ENCODE measurements at places on chromosomes 2 and 18.
A peak's percentile ranks its signal among the peaks of the same experiment; 100 is the strongest.

GRCh38 chr18:44130376-44130942 lies 550.2 kb upstream of the SETBP1 start:
- peak; percentile 62 for DNase-seq

- peak; percentile 53 for DNase-seq
Measured at GRCh38 chr2:85584354-85584856, at the start of gene VAMP5. TSS of gene VAMP5 (plus strand) at chr2:85584431. CDS start at chr2:85584491, 60 bp downstream.

GRCh38 chr18:78713726-78714125 lies 265.9 kb upstream of the SALL3 start:
- no peak for DNase-seq

- DNase-seq, result peak; percentile 6
Measured at GRCh38 chr2:197954328-197954727, 149.9 kb downstream of the PLCL1 start.

GRCh38 chr2:15839426-15840124 lies 100.8 kb upstream of the MYCN start:
- DNase-seq, result no peak

- no peak for DNase-seq
Measured at GRCh38 chr18:45317948-45318640, 297.2 kb upstream of the SLC14A2 start.

- DNase-seq, result peak; percentile 11
Measured at GRCh38 chr2:237483018-237483731, 3.9 kb upstream of the MLPH start.

DNA sequence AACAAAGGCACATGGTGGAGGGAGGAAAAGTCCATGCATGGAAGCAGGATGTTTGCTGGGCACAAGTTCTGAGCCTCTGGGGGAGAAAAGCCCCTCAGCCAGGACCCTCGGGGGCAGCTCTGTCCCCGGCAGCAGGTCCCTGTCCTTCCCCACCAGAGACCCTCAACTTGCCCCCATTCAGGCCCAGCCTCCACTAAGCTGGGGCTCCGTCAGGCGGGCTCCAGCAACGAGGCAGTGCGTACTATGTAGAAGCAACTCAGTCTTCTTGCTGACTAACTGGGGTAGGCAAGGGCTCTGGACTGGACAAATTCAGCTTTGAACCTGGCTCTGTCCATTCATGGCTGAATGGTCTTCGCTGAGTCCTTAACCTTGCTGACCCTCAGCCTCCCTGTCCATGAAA lies 23.0 kb downstream of the CFAP65 start:
- no peak for DNase-seq

DNA sequence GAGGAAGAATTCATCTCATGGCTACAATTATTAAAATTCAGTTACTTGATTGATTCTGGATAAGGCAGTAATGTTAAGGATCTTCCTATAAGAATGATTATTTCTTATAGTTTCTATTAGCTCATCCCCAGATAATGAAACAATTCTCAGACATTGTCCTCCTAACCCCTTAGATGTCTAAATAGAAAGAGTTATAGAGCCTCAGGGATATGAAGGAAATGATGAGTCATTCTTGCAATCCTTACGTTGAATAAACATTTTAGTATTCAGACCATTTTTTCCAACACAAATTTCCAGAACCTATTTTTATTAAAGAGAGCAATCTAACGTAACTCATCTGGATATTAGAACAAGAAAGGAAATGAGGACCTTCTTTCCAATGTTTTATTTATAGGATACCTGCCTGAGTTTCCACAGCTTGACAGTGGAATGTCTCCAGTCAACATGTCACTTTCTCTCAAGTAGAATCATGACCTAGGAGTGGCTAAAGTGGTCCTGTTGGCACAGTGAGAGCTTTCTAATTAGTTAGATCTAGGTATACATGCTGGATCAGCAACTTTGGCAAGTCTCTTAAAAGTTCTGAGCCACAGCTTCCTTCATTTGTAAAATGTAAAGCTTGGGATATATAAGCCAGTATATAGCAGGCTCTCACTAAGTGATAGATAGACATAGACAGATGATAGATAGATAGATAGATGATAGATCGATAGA lies 88.0 kb upstream of the RAB27B start:
- no peak for DNase-seq

DNA sequence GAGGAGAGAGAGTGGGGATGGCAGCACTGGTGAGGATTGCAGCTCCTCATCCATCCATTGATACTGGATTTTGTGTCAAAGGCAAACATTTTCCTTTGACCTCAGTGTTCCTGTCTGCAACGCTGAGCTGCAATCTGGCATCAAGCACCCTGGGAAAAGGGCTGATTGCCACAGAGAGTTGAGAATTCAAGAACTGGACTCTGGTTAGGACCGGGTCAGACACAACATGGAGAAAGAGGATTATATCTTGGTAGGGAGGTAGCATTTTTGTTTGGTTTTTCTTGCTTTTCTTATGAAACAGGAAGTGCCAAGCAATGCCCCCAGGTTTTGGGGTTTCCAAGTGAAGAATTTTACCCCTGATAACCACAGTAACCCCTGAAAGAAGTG lies 81.9 kb upstream of the PKDCC start:
- DNase-seq, result no peak

- no peak for DNase-seq
Measured at GRCh38 chr18:40708726-40709125, 1246.3 kb upstream of the PIK3C3 start.

DNA sequence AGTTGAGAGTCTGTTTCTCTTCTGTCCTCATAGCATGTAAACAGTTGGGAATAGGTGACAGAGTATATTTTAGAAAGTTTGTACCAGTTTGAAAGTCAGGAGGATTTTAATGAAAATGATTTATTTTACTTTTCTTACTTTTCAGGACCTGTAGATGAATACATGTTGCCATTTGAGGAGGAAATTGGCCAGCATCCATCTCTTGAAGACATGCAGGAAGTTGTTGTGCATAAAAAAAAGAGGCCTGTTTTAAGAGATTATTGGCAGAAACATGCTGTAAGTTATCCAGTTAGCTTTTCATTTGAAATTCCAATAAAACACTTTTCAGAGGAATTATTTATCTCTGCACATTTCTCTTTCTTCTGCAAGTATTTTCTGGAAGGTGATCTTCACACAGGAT lies 81.1 kb downstream of the ACVR2A start:
- DNase-seq, result peak; percentile 68

- DNase-seq, result no peak
Measured at GRCh38 chr2:140128909-140129308, 1348.7 kb upstream of the NXPH2 start.

GRCh38 chr18:44846450-44846849 lies 165.8 kb downstream of the SETBP1 start:
- DNase-seq, result no peak

- DNase-seq, result no peak
Measured at GRCh38 chr2:60453301-60453700, 100.2 kb downstream of the BCL11A start.

DNA sequence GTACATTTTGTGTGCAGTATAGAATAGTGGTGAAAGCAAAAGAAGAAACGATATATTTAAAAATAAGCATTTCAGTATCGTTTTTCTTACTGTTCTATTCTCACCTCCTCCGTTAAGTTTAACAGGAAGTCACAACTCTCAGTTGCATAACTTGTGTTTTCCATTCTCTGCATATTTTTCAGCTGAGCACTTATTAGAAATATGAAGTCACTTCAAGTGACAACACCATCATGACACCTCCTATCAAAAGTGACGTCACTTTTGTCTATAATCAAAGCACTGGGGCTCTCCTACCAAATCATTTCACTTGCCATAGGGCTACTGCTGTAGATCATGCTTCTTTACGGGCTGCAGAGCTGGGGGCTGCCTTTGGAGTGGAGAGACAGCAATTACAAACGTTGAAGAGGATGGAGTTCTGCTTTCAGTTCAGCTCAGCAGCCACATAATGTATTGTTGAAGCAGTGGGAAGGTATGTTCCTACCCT lies 36.3 kb downstream of the STAT4 start:
- DNase-seq, result peak; percentile 46

- DNase-seq, result no peak
Measured at GRCh38 chr2:233101141-233101540, 41.0 kb downstream of the INPP5D start.

- peak; percentile 68 for DNase-seq
Measured at GRCh38 chr2:38095996-38096861, 20.3 kb upstream of the CYP1B1 start.

DNA sequence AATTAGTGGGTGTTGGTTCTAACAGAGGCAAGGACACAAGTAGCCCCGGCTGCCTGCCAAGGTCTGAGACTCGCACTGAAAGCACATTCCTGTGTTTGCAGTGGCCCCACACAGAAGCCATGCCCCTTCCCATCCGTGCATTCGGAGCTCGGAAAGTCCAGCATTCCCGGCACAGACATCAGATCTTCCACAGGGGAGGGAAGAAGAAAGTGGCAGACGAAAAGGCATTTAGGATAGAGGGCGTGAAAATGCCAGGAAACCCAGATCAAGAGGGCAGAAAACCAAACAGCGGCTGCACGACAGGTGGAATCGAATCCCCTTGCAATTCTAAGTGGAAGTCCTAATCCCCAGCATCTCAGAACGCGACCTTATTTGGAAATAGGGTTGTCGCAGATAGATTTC lies 105.5 kb upstream of the ASB18 start:
- DNase-seq, result no peak

DNA sequence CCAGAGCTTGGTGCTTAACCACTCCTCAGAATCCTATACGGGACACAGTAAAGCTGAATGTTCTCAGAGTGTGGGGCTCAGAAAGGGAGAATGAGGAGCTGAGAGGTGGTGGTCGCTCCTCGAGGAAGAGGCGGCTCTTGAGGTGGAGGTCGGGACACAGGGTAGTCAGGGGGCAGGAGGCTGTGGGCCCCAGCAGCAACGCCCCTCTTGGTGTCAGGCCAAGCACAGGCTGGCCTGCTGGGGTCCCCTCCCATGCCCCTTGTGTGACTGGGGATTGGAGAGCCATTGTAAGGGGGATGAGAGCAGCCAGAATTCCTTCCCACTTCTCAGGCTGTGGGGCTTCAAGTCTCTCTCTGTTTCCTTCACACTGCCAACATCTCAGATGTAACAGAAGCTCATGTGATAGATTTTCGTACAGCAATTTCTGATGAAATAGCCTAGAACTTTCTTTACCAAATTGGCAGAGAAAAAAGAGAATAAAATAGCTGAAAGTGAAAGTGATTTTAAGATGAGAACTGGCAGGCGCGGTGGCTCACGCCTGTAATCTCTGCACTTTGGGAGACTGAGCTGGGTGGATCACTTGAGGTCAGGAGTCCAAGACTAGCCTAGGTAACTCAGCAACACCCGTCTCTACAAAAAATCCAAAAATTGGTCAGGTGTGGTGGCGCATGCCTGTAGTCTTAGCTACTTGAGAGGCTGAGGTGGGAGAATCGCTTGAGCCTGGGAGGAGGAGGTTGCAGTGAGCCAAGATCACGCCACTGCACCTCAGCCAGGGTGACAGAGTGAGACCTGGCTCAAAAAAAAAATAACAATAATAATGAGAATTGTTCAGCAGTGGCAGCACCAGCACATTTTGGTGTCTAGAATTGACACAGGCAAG lies 61.1 kb upstream of the RPL31 start:
- no peak for DNase-seq

- DNase-seq, result no peak
Measured at GRCh38 chr2:17969661-17970060, 91.2 kb downstream of the KCNS3 start.

DNA sequence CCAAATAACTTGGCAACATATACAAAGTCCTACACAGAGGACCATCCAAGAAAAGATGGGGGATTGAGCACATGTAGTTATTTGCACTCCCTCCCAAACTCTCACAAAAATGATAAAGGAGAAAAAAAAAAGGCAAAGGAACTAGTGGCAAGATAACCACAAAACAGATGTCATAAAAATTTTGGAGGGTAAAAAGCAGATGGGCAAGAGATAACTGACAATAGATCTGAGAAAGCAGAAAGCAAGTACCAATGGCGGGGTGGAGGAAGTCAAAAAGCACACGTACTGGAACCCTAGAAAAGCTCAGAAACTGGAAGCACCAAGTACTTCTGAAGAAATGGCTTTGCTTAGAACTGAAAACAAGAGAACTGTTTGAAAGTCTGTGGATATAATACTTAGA lies 82.0 kb downstream of the WDPCP start:
- DNase-seq, result peak; percentile 71

- no peak for DNase-seq
Measured at GRCh38 chr2:150544731-150545130, 57.3 kb upstream of the RND3 start.

DNA sequence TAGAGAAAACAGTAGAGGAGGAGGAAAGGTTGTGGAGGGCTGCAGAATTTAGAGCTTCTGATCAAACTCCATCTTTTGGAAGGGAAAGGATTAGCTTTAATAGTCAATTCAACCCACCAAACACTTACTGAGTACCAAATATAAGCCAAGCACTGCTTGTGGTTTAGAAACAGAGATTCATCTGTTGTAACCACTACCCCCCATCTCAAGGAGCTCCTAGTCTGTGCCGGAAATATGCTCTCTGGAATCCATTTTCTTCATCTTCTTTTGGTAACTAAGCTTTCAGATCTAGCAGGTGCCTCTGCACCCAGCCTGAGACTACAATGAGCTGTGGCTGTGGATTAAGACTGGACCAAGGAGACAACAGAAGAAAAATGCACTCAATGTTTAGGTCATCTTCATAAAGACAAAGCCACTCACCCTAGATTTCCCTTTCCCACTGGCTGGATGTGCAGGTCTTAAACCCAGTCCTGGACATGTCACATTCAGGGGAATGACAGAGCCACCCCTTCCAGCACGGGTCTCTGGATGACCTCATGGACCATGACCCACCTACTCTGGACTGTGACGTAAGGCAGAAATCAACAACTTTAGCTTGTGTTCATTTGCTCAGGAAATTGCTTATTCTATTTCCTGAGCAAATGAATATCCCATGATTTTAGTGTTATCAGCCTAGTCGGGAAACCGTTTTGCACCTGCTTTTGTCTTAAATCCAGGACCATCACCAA lies 52.9 kb downstream of the EPB41L3 start:
- no peak for DNase-seq

DNA sequence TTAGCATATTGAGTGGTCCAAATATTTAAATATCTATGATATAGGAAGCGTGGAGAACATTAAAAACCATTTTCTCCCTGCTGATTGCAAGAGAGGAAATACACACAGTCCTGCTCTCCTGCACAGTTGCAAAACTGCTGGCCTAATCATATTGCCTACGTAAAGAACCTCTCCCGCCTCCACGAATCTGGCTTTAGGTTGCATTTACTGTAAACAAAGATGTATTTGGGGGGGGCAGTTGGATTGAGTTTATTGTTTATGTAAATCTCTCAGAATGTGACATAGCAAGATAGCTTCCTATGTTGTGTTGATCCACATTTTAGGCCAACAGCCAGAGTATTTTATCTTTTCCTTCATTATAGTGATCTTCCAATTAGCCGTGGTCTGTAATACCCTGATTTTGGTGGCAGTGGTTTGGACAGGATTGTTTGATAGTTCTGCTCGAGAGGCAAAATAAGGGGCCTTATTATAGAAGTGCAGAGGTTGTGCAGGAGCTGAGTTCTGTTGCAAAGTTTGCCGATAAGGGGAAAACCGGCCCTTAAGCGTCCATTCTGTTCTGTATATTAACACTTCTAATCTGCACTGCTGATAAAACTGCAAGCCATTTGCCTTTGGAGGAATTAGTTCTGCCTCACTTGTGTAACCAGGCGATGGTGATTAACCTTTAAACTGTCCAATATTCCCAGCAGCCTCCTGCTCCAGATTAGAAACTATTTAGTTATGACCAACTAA lies 101.6 kb upstream of the SIX3 start:
- no peak for DNase-seq

Measured in hematopoietic multipotent progenitor cell treated with erythropoietin and hydrocortisone succinate and interleukin-3 and kit ligand, for 4 days (in vitro differentiated cells).